Stimulated activated CD4-positive, alpha-beta T cell treated with anti-CD3 and anti-CD28 coated beads, Interleukin-4, amount 100 ng/mL, for 4 hours (primary cell): ENCODE measurements at places on chromosomes 4 and X.
A peak's percentile ranks its signal among the peaks of the same experiment; 100 is the strongest.

- no peak for DNase-seq
Measured at GRCh38 chrX:68084765-68085164, 348.5 kb downstream of the OPHN1 start.

DNA sequence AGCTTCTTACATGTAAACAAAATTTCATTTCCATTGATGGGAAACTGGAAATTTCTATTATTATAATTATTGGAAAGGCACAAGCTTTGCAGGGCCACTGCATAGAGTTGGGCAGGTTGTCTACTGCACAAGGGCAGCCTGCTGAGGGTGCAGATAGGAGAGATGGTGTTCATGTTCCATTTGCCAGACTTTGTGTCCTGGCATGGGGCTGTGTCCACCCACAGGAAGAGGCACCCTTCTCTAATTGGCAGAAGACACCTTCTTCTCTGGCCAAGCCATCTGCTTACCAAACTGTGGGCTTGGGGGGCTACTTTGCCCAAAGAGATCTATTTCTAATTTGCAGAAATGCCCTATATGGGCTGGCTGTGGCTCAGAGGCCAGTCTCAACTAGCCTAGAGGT is 140.7 kb downstream of the GATB start:
- no peak for DNase-seq

GRCh38 chr4:85703096-85703495 is 228.1 kb downstream of the ARHGAP24 start:
- no peak for DNase-seq

DNA sequence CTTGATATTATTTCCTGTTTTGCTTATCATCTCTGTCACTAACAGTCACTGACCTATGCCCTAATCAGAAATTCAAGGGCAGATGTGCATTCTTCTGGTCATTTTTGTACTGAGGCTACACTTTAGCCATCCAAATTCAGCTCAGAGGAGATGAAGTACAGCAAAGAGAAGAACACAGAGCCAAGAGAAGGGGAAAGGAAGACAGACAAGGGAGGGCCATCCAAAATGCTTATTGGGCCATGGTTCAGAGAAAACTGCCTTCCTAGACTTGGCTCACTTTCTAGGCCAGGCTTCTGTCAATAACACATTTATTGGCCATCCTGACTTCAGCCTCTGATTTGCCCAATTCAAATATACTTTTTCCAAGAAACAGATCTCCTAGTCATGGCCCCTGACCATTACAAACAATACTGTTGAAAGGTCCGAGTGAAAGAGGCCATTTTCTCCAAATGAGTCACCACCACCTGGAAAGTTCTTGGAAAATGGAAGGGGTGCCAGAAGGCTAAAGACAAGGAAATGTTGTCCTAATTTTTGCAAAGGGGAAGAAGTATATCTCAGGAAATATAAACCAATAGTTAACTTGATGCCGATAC is 56.4 kb downstream of the DCX start:
- DNase-seq = no peak

DNA sequence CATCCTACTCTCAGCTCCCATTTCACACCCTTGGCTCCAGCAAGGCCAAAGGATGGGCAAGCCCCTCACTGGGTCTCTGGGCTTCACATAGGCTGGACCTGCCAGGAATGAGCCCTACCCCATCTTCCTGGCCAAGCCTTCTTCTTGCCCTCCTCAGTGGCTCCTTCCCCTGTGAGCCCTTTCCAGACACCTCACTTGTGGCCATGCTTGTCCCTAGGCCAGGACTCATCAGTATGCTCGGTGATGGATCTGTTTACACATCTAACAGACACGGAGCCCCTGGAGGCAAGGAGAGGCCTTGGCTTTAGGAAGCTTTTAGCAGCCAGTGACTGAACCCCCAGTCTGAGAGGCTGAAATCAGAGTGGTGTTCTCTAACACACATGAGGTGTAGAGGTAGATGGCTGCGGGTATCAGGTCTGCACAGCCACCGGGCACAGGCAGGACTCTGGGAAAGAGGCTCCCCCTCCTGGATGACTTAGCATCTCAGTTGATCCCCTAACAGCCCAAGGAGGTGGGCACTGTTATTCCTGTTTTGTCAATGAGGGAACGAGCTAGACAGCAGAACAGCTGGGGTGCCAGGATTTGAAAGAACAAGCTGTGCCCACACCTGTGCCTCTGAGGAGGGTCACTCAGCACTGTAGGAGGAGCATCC is 44.8 kb downstream of the PPP2R2C start:
- no peak for DNase-seq

- DNase-seq = no peak
Measured at GRCh38 chr4:104967034-104967401, 179.7 kb upstream of the TET2 start.

DNA sequence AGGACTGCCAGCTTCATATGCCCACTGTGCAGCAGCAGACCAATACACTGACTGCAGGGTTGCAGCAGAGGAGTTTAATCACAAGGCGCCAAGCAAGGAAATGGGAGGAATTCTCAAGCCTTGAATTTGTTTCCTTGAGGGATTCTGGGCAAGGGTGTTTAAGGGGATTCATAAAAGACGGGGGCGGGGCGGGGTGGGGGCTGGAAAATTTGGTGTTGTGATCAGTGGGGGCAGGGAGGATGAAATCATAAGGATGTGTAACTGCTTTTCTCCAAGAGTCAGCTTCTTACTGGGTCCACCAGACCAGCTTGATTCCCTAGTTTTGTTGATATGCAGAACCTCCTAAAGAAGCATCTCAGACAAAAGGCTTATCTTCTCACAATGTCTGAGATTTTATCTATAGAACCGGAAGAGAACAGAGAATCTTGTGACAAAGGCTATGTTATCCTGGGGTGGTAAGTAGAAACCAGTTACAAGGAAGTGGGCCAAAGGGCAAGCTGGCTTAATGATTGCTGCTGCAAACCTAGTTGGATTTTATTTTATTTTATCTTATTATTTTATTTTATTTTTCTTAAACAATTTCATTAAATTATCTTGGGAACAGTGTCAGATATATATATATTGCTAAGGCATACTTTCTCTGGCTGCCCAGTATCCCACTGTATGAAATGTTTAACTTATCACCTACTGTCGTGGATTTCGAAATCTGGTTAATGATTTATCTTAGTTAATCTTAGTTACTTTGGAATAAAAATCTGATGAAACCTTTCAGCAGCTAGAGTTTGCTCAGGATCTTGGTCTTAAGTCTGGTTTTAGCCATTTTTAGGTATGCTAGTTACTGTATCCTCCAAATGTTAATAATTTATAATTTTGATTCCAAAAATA is 276.4 kb downstream of the RPA4 start:
- DNase-seq = no peak

DNA sequence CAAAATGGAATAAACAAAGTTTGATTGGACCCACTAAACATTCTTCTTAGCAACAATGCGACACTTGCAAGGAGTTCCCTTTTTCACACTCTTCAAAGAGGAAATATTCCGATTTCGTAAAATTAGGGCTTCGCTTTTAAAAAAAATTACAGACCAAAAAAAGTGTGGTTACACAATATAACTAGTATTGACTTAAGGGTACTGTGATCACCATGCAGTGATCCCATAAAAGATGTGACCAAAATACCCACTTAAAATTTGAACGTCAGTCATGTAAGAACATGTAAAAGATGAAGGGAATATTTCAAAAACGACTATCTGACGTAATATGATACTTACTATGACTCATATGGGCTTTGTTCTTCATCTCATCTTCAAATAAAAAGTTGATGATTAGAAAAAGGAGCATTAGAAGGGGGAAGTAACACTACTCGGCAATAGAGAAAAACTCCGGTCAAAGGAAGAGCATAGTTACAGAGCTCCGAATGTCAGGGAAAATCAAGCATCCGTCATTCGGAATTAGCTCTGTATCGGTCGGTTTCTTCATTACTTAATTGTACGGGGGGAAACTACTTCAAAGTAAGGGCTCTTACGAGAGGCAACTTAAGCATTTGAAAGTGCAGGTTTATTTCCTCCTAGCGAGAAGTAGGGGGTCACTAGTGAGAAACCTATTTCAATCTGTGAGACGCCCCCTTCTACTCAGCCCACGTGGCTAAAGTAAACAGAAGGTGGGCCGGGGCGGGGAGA is 1.3 kb upstream of the TET2 start:
- DNase-seq = no peak

DNA sequence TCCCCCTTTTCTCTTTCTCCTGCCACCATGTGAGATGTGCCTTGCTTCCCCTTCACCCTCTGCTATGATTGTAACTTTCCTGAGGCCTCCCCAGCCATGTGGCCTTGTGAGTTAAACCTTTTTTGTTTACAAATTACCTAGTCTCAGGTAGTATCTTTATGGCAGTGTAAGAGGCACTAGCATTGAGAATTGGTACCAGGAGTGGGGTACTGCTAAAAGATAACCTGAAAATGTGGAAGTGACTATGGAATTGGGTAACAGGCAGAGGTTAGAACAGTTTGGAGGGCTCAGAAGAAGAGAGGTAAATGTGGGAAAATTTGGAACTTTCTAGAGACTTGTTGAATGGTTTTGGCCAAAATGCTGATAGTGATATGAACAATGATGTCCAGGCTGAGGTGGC is 182.0 kb downstream of the CHM start:
- no peak for DNase-seq

- DNase-seq = no peak
Measured at GRCh38 chr4:151165205-151166000, 66.0 kb downstream of the RPS3A start.

- DNase-seq = no peak
Measured at GRCh38 chr4:6989331-6989923, 53.7 kb upstream of the TADA2B start.

- peak; percentile 46 for DNase-seq
Measured at GRCh38 chrX:71111141-71111843, at the start of gene IL2RG. IL2RG (minus strand) TSS chrX:71111577; CDS start chrX:71111539, 38 bp downstream.

GRCh38 chrX:133314281-133314680 is 96.1 kb upstream of the TFDP3 start:
- no peak for DNase-seq

GRCh38 chr4:46441136-46441859 is 51.4 kb upstream of the GABRA2 start:
- DNase-seq = no peak

DNA sequence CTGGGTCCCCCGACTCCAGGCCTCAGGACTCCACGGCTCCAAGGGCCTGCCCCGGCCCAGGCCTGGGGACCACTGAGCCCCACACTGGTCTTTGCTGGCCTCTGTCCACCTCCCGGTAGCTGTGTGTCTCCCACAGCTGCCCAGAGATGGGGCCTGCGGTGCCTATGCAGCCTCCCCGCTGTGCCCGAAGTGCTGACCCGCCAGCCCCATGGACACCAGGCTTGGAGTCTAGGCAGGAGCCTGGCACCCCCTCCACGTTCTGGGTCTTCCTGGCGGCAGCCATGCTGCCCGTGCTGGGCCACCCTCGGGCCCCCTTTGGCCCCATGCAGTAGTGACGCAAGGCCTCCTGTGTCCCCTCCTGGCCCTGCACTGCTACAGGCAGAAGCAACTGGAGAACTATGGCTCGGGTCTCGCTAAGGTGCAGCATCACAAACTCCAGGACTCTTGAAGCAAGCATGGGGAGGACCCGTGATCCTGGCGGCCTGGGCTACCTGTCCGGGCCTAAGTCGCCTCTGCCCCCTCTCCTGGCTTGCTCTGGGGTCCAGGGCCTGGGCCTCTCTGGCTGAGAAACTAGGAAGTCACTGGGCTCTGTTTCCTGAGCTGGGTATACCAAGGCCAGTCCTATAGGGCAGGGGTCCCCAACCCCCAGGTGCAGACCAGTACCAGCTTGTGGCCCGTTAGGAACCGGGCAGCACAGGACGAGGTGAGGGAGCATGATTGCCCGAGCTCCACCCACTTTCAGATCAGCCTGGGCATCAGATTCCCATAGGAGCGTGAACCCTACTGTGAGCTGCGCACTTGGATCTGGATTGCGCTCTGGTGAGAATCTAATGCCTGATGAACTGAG is 917 bp downstream of the MYL5 start:
- DNase-seq = no peak

GRCh38 chr4:119646347-119647071 is 17.9 kb upstream of the PDE5A start:
- DNase-seq = no peak

DNA sequence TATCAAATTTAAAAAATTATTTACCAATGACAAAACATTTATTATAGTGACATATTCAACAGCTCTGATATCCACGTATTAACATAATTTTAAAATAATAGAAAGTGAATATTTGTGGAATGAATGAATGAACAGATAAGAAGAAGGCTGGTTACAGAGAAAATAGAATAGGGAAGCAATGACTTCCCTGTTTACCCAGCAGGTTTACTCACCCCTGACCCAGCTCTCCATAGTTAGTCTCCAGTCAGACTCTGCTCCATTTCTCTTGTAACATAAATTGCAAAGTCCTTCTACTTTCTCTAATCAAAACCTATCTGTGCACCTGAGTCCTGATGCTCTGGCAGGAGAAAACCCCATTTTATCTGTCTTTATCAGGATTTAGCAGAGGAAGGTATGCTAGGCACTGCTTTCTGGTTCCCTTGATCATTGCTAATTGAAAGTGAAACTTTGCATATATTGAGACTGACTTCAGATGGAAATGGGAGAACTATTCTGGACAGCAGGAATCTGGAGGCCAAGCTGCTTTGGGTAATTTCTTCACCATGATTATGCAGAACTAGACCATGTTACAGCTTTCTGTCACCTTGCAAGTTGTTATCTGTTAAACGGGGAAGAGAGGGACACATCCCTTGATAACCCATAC is 363.0 kb downstream of the FAT4 start:
- no peak for DNase-seq

DNA sequence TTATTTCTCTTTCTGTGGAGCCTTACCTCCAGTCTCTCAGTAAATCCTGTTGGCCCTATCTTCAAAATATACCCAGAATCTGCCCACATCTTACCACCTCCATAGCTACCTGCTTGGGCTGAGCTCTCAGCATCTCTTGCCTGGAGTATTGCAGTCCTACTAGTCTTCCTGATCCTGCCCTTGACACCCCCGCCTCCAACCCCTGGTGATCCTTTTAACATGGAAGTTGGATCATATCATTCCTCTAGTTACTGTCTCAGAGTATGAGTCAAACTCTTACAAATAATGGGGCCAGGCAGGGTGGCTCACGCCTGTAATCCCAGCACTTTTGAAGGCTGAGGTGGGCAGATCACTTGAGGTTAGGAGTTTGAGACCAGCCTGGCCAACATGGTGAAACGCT is 43.1 kb upstream of the SETD7 start:
- no peak for DNase-seq

DNA sequence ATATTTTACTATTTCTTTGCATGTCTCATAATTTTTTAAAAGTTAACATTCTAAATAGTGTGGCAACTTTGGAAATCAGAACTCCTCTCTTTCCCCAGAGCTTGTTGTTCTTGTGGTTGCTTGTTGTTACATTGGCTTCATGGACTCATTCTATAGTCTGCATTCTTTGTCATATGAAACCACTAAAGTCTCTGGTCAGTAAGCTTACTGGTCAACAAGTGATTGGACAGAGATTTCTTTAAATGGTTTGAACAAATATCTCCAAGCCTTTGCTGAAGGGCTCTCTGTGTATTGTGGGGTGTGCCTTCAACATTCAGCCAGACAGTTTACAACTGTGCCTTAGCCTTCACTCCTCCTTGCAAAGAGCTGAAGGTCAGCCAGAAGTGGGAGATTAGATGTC is 147.2 kb downstream of the OPHN1 start:
- no peak for DNase-seq
